ENCODE measurements at places on chromosomes 13 and 19.

DNA sequence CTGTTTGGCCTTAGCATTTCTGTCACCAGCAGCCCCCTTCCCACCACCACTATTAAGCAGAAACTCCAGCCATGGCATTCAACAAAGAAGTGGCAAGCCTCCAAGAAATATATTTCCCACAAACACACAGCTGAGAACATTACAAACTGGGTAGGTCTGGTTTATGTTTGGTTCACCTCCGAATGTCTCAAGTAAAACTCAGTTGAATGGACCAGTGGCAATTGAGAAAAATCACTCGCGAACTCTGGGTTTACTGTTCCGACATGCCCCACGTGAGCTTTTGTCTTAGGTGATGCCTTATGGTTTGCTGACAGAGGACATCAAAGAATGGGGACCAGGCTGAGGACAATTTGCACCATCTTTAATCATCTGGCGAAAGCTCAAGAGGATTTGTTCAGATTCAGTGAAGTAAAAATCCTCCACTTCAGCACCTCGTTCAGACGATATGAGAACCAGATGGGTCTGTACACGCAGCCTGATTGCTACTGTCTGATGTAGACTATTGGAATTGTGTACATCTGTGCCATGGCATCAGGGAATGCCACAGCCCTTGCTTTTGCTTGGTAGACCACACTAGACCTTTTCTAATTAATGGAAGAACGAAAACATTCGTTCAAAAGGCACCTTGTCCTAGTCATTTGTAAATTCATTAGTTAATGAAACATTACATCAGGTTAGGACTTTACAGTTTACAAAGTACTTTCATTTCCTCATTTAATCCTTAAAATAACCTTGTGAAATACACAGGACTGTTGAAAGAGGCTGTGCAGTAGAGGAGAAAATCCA, 59.4 kb downstream of the SLC10A2 start:
- DNase-seq = no peak

GRCh38 chr19:8643860-8644653, 13.6 kb downstream of the NFILZ start:
- no peak for DNase-seq

GRCh38 chr19:37953171-37953917, 46.3 kb downstream of the SIPA1L3 start:
- DNase-seq = no peak

- DNase-seq = no peak
Measured at GRCh38 chr19:37669450-37669914, 14.2 kb upstream of the ZFP30 start.

DNA sequence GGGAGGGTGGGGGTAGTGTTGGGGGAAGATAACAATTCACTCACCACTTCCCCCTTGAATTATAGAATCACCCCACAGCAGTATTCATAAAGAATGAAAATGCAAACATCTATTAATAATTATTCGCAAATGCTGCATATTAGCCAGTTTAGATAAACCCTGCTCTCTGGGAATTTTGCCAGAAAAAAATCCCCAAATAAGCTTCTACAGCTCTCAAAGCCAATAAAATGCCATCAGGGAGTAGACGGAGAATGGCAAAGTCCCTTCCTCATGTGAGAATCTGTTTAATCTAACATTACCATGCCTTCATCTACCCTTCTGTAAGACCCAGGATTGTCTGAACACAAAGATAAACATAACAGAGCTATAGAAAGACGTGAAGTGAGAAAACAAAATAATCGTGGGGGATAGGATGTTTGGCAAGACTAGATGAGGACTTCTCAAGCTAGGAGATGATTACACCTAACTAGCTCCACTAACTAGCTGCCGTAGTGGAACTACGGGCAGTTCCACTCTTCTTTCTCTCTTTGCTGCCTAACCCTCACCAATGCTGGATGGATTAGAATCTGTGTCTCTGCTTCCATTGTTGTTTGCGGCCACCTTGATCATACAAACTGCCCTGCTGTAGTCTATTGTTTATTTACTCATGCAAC, 32.4 kb upstream of the CACNA1A start:
- no peak for DNase-seq

DNA sequence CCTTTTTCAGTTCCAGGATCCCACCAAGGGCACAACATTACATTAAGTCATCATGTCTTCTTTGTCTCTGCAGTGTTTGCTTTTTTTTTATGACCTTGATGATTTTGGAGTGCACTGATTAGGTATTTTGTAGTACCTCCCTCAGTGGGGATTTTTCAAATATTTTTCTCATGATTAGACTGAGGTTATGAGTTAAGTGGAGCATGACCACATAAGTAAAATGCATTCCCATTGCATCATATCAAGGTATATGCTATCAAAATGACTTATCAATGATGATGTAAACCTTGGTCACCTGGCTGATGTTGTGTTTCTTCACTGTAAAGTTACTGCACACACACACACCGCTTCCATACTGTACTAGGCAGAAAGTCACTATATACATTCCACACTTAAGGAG, 96.7 kb upstream of the TRPC4 start:
- DNase-seq = no peak

DNA sequence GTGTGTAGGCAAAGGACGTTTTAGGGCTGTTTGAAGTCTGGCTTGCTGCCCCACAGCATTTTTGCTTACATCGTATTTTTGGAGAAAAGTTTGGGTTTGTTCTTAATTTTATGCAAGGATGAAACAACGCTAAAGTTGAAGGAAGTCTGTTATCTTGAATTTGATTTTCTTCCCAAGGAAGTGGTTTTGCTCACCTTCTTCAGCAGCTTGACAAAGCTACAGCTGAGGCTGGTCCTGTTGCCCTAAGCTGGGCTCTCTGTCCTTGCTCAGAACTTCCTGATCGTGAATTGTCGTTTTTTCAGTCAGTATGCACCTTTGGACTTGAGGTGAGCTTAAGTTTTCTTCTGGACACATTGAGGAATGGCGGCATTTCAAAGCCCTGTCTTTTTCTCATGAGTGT, 62.1 kb upstream of the GSX1 start:
- no peak for DNase-seq

DNA sequence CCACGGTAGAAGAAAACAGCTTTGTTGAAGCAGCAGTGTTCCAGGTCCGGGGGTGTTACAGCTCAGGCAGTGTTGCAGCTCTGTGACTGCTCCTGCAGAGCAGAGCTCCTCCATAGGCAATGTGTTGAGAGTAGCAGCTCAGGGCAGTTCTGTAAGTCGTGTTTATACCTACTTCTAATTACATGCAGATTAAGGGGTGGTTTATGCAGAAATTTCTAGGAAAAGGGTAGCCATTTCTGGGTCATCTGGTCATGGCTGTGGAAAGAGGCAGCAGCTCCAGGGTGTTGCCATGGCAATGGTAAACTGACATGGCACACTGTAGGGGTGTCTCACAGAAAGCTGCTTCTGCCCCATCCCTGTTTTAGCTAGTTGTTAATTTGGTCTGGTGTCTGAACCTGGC, 316.4 kb downstream of the GPC5 start:
- no peak for DNase-seq

GRCh38 chr19:44007473-44007872, 4.7 kb downstream of the ZNF230 start:
- DNase-seq = no peak

DNA sequence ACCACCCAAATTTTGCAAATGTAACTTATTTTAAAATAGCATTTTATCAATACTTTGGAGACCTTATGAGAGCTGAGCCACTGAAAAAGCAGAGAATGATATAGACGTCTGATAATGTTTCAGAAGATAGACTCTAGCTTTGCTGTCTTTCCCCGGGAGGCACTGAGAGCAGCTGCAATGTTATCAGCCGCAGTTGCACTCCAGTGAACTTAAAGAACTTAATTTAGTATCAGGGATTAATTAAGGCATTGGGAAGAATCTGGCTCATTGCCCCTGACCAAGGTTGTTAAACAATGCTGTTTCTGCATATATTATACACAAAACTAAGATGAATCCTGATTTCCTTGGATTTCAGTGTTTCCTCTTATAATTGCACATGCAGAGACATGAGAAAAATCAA, 75.7 kb upstream of the SGCG start:
- no peak for DNase-seq

DNA sequence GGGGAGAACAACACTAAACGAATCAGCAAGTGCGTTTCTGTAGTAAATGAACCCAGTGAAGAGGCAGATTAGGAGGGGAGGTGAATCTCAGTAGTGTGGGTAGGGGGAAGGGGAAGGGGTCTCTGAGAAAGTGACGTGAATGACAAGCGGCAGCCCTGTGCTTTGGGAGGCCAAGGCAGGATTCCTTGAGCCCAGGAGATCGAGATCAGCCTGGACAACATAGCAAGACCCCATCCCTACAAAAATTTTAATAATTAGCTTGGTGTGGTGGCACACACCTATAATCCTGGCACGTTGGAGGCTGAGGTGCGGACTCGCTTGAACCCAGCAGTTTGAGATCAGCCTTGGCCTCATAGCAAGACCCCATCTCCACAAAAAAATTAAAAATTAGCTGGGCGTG, 8.1 kb downstream of the PLK5 start:
- DNase-seq = no peak

GRCh38 chr13:37769078-37769477, 100.5 kb downstream of the TRPC4 start:
- no peak for DNase-seq

- DNase-seq = no peak
Measured at GRCh38 chr19:10852941-10853340, 4.7 kb downstream of the C19orf38 start.

DNA sequence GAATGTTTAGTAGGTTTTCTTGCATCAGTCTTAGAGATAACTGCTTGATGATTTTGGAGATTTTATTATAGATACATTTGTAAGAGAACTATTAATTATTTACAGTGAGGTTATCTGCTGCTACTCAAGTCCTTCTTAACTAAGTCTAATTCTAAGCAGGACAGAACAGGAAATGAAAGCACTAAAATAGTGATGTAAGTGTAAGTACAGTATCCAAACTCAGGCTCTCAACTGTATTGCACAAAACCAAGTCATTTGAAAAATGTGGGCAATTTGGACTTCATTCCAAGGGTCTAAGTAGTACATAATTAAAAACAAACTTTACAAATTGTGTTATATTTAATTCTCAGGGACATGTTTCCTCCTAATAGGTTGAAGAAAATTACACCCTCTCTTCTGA, 417.1 kb downstream of the ITGBL1 start:
- no peak for DNase-seq

GRCh38 chr13:113404723-113405471, 41.0 kb upstream of the GRTP1 start:
- no peak for DNase-seq

DNA sequence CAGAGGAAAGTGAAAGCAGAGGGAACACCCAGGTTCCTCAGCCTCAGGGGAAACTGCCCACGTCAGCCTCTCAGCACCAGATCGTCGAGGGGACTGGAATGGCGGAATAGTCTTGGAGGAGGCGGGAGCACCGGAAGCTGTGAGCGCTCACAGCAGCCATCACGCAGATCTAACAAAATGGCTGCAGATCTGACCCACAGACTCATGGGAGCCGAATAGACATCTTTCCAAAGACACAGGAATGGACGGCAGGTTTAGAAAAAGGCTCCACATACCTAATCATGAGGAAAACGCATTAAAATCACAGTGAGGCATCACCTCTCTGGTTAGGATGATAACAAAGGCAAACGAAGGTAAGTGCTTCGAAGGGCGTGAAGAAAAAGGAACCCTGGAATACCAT, 11.8 kb upstream of the LILRA2 start:
- no peak for DNase-seq

GRCh38 chr19:32642771-32643170, 32.2 kb downstream of the ANKRD27 start:
- no peak for DNase-seq

DNA sequence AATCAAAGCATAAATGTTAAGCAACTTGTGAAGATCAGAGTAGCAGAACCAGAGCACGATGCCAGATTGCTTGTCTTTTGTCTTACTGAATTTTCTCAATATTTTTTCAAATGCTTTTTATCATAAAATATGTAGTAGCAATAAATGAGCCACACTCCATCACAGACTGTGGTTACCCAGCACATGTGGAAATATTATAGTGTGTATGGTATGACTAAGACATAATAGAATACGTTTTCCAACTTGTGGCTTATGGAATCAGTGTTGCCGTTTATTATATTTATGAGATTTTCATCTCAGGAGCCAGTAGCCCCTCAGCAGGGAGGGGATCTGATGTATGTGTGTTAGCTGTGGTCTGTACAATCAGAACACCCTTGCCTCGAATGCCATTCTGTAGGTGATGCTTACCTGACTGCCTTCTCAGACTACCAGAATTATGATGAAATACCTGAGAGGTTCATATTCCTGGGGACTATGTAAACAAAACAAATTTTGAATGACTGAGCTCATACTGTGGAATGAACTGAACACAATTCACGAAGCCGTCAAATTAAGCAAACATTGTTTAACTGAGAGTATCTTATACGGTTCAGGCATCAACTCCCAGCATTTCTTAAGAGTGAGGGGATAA, 1.9 kb downstream of the SCEL start:
- DNase-seq = no peak

GRCh38 chr19:8515317-8515716, 1.4 kb upstream of the ZNF414 start:
- no peak for DNase-seq

GRCh38 chr13:45510672-45511071, 45.9 kb downstream of the COG3 start:
- no peak for DNase-seq

DNA sequence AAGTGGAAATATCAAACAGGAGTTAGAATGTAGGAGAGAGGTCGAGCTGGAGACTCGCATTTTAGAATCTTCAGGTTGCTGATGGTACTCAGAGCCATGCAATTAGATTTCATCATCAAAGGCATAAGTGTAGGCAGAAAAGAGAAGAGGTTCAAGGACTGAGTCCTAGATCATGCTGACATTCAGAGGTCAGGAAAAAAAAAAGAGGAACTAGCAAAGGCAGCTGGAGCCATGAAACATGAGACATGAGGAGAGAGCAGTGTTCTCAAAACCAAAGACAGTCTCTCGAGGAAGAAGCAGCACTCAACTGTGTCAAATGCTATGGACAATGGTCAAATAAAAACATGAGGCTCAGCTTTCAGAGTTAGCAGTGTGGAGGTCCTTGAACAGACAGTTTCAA, 12.4 kb upstream of the TPP2 start:
- no peak for DNase-seq

GRCh38 chr13:111626371-111627305, 306.2 kb downstream of the TEX29 start:
- no peak for DNase-seq

- no peak for DNase-seq
Measured at GRCh38 chr13:24502533-24503378, 9.8 kb downstream of the PARP4 start.

DNA sequence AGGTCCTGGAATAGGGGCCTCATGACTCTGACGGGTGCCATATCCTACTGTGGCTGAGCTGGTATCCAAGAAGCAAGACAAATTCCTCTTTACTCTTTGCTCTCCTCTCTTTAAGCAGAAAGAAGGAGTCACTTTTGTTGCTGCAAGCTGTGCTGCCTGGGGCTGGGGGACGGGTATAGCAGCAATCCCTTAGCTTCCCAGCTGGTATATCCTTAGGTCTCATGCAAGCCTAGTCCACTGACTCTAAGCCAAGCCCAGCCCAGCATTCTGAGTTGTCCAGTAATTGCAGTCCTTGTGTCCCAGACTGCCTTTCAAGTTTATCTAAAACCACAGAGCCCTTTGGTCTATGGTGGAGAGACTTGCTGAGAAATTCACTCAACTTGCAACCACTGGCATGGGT, 893.0 kb upstream of the PRR20A start:
- no peak for DNase-seq

Data from astrocyte of the cerebellum (primary cell).